ENCODE measurements at places on chromosomes 7 and 10.

DNA sequence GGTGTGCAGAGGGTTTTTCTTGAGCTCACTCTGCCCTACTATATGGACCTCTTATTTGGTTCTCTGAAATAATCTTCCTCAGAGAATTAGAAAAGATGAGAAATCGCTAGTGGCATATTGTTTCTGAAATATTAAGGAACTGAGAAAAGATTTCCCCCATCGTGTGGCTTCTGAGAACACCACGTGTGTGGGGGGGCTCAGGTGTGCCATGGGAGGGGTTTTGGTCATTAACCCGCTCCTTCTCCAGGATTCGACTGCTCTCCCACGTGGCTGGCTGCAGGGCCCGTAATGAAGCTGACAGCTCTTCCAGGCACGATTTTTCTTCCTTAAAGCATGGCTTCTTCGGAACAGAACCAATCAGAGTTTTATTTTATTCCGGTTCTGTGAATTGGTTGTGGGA lies 67.7 kb downstream of the XRCC2 start:
- no peak for DNase-seq

- no peak for DNase-seq
Observed at GRCh38 chr10:130930821-130931220, 380.7 kb downstream of the TCERG1L start.

DNA sequence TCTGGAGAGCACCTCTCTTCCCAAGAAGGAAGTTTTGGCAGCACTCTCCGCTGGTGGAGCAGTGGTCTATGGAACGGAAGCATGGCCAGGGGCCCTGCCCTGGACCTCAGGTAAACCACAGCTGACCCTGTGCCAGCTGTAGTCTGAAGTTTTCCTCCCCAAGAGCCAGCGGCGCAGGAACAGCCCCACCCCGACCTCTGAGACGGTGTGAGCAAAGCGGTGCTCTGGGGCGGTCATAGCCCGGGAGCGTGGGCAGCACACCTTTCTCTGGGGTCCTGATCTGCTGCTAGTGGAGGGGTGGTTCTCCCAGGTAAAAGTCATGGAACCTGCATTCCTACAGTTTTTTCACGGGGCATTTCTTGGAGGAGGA lies 52.6 kb downstream of the TSPAN15 start:
- no peak for DNase-seq

DNA sequence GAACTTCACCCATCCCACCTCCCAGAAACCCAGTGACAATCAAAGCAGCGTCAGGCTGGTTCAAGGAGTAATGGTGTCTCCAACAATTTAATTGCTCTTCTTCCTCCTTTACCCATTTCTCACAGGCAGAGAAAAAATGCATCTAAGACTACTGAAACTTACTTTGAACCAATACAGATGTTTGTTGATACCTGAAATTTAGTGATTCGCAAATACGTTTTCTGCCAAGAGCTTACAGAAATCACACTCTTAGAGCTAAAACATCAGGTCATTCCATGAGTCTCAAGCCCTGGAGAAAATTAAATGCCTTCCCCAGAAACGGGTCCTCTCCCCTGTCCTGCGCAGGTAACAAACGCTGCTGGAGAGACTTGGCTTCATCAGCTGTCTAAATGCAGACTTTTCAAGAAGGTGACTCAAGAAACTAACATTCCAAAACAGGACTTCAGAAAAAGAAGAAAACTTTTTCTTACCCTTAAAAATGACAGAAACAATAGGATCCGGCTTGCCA lies 443 bp downstream of the MYOF start:
- DNase-seq, result no peak

- no peak for DNase-seq
Observed at GRCh38 chr10:85542152-85542551, 824.4 kb downstream of the GRID1 start.

- DNase-seq, result no peak
Observed at GRCh38 chr7:134073276-134073675, 53.9 kb upstream of the LRGUK start.

DNA sequence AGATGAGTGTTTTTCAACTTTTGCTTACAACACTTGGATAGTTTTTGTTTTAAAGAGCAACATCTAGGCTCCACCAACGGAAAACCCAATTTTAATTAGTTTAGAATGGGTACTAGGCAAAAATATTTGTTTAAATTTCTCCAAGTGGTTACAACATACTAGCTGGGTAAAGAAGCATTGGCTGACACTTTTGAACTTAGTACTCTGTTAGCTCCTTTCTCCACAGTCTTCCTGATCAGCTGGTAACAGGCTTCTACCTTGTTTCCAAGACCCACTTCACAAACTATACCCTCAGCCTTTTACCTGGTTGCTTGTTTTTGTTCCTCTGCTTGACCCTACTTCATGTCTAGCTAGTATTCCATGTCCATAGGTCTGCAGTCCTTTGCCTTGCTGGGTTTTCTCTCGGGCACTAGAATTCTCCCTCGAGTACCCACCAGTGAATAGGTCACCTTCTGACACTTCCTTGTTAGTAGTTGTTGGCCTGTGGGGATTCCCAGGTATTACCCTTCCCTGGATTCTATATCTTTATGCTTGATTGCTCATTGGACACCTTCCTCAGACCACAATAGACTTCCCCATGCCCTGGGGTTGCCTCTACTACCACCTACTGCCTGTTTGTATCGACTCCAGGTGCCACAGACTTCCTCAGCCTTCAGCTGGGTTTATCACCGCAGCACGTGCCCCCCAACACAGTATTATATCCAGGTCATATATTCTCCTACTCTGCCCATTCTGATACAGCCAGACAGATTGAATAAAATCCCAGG lies 42.0 kb downstream of the PRPS1L1 start:
- no peak for DNase-seq

- no peak for DNase-seq
Observed at GRCh38 chr7:80847895-80848294, 71.0 kb downstream of the SEMA3C start.

GRCh38 chr7:37320848-37321468 lies 127.7 kb downstream of the ELMO1 start:
- no peak for DNase-seq

DNA sequence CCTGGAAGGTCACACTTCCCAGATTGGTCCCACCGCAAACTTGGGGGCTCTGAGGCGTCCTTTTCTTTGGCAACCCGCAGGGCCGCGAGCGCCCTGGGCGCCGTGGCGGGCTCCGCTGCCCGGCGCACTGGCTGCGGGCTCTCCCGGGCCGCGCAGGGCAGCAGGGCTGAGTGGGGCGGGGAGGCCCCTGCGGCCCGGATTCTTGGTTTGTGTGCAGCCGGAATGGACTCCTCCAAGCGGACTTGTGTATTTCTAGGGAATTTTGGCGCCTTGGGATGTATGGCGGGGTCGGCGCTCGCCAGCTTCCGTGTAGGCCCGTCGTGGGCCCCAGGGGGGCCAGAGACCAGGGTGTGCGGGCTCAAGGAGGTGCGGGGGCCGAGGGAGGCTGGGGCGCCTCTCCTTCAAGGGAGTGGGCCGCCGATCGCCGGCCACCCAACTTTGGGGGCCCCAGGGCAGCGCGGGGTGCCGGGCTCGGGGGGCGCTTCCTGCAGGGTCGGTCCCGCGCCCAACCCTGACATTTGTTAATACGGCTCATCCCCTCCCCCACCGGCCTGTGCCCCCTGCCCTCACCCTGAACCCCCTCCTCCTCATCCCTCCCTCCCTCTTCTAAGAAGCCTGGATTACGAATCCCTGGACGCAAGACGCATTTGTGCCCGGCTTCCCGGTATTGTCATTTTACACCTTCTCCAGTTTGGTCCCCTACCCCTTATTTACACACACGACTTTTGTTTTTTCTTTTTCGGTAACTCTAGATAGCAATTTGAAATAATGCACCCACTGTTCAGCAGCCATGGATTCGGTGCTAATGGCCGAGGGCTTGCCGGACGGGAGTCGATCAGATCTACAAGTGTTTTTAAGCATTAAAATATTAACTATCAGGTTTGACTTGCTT lies 2.5 kb downstream of the TCF7L2 start:
- no peak for DNase-seq

DNA sequence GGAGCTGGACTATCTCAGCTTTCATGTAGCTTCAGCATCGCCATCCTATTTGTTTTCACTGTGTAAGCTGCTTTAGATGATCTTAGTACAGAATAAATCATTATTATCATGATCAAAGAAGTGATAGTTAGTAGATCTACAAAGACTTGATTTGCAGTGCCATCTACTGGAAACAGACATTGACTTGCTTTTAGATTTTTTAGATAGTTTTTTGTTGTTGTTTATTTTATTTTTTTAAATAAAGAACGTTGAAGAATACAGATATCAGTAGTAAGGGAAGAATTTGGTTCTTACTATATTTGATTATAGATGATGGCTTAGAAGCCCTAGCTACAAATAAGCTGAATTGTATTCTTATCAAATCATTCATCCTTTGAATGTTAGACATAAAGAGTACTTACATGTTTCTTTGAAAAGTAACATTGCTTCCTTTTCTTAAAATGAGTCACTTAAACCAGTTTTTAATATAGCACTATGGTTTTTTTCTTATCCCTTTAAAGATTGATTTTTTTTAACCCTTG lies 6.3 kb upstream of the SFMBT2 start:
- no peak for DNase-seq

DNA sequence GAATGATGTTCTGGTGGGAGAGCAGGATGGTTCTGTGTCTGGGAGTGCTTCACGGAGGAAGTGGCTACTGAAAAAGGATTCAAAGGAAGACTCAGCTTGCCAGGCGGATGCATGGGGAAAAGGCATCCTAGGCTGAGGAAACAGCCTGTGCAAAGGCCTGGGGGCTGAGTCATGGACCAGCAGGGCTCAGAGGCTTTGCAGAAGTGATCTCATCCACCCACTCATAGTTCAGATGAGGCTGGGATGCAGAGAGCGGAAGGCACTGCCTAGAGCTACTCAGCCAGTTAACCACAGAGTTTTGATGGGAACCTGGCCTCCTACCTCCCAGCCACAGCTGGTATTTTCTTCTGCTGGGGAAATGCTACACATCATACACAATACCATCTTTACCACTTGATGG lies 15.8 kb upstream of the ADAMTS14 start:
- DNase-seq, result no peak

- DNase-seq, result no peak
Observed at GRCh38 chr7:123492485-123492884, 41.9 kb downstream of the IQUB start.

- DNase-seq, result no peak
Observed at GRCh38 chr7:129317450-129317849, 92.6 kb downstream of the AHCYL2 start.

- no peak for DNase-seq
Observed at GRCh38 chr7:49443515-49443914, 329.9 kb upstream of the VWC2 start.

DNA sequence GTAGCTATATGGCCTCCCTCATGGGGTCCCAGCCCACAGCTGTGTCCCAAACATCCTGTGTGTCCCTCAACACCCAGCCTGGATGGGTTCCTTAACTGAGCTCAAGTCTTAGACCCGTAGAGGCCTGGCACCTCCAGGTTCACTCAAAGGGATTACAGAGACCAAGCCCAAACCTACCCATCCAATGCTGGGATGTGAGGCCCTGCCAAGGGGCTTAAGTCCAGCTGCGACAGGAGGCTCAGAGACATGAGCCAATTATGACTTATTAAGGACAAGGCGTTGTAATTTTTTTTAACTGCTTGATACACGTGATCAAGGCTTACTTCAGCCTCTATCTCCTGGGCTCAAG lies 105.6 kb upstream of the RET start:
- no peak for DNase-seq

DNA sequence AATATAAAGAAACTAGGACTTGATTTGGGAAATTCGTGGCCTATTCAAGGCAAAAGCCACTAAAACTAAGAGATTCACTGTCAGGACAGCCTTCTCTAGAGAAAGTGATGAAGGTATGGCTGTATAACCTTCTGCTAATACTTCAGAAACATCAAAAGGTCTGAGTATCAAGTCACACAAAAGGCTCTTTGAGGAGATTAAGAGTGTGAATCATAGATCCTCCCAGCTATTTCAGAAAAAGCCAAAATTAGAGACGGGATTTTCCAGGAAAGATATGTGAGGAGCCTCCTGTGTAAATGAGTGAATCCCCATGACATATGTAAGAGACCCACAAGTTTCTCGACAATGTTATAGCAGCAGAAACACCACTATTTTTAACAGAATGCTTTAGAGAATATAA lies 56.2 kb downstream of the UBE3C start:
- DNase-seq, result no peak

DNA sequence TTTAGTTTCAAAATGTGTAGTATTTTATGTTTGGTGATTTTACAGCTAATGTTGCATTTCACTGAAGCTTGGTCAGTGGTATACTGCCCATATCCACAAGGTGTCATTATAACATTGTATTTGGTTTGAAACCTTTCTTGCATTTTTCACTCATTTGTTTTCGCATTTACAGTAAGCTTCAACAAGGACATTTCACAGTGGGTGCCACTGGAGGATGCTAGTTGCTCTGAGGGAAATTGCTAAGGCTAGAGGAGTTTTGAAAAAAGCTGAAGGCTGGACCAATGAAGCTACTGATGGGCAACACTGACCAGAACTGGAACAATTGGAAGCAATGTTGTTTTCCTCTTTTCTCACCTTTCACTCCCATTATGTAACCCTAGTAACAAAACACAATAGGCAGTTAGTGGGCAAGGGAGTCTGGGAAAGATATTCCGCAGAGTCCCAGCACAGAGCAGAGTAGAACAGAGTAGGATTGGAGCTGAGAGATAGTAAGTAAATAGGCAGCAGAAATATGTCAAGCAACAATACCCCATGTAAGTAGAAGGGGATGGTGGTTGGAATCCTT lies 23.6 kb upstream of the SRI start:
- no peak for DNase-seq

- DNase-seq, result no peak
Observed at GRCh38 chr10:27643301-27643700, 102.3 kb downstream of the MKX start.

DNA sequence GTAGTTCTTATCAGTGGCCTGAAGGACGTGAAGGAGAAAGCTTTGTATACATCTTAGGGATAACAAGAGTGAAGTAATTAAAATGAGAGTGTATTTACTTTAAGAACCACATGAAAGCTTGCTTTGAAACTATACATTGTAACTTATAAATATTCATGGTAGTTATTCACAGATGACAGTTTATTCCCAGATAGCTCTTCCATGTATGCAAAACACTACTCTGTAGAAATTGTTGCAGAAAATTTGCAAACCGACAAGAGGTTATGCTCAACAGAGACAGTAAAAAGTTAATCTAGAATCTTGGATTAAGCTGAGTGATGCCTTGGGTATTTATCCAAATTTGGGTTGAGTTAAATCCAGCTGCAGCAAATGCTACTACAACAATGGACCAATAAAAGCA lies 301.5 kb downstream of the PRKG1 start:
- no peak for DNase-seq

Measured in stimulated activated CD8-positive, alpha-beta memory T cell treated with anti-CD3 and anti-CD28 coated beads, Interleukin-15, amount 100 ng/mL, for 1 hour (primary cell).